ENCODE measurements at places on chromosomes 7 and 10.
A peak's percentile ranks its signal among the peaks of the same experiment; 100 is the strongest.

- peak; percentile 26 for DNase-seq
Measured at GRCh38 chr10:58299580-58299979, 30.6 kb downstream of the CISD1 start.

GRCh38 chr10:34305189-34305588, 509.9 kb downstream of the PARD3 start:
- no peak for DNase-seq

GRCh38 chr10:49371967-49372366, 23.9 kb downstream of the DRGX start:
- DNase-seq, result no peak

DNA sequence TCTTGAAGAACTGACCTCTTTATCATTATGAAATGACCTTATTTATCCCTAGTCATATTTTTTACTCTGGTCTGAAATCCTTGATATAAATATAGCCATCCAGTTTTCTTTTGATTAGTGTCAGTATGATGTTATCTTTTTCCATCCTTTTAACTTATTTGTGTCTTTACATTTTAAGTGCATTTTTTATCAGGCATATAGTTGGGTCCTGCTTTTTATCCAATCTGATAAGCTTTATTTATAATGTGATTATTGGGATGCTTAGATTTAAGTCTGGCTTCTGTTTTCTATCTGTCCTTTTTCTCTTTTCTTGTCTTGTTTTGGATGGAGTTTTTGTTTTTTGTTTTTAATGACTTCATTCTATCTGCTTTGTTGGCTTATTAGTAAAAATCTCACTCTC, 119.2 kb downstream of the ARHGAP22 start:
- no peak for DNase-seq

DNA sequence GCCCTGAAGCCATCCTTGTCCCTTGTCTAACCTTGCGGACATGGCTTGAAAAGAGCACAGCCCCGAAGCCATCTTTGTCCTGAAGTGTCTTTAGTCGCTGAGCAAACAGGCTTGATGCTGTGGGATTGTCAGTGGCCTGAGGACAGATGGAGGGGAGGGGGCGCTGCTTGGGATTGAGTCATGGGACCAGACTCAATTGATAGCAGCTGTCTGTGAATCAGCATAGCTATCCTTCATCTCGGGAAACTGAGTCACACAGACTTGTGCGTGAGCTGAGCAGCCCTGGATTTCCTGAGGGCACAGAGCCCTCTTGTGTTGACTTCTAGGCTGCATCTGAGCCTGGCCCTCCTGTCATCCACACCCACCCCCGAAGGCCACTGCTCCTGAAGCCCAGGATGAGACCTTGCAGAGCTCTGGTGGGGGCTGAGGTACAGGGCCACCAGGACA, 14.4 kb downstream of the MYO1G start:
- DNase-seq, result no peak

DNA sequence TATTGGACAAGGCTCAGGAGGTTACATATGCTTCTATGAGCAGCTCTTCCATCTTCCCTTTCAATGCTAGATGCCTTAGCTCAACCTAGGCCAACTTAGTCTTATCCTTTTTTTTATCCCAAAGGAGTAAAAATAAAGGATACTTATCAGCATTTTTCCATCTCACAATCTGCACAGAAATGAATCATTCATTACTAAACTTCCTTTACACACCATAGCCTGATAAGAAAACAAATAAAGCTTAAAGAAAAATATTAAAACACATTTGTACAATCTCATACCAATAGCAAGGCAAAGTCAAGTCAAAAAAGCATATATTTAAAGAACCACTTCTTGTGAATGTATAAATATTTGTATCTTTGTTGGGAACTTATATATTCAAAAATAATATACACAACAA, 407.4 kb downstream of the GRM8 start:
- no peak for DNase-seq

GRCh38 chr7:78850093-78850740, 603.2 kb downstream of the MAGI2 start:
- DNase-seq, result no peak

DNA sequence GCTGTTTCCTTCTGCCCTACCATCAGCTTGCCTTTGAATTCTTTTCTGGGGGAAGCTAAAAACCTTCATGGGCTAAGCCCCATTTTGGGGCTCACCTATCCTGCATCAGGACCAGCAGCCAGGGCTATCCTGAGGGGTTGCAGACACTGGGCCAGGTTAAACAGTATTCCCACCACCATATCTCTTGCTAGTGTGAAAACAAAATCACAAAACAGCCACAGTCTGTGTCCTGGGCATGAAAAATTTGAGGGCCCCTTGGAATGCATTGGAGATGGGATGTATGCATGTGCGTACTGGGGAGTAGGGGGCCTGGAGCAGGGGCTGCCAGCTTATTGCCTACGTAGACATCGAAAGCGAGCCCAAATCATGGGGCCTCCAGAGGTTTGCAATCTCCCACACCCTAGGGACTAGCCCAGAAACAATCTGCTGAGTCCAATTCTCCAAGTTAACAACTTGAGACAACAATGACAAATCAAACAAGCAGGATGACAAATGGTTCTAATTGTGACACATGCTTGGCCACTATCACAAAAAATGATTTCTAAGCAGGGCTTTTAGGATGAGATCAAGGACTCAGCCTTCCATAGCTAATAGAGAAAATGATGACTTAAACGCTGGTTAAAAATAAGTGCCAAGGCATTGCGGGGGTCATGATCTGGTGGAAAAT, 557.1 kb downstream of the KCNMA1 start:
- DNase-seq, result no peak

- DNase-seq, result no peak
Measured at GRCh38 chr7:137716061-137716460, 130.7 kb downstream of the DGKI start.

GRCh38 chr10:34280599-34281374, 534.3 kb downstream of the PARD3 start:
- no peak for DNase-seq

- no peak for DNase-seq
Measured at GRCh38 chr10:63760034-63760707, 239.0 kb downstream of the REEP3 start.

- no peak for DNase-seq
Measured at GRCh38 chr7:112124061-112124766, 82.0 kb downstream of the DOCK4 start.

DNA sequence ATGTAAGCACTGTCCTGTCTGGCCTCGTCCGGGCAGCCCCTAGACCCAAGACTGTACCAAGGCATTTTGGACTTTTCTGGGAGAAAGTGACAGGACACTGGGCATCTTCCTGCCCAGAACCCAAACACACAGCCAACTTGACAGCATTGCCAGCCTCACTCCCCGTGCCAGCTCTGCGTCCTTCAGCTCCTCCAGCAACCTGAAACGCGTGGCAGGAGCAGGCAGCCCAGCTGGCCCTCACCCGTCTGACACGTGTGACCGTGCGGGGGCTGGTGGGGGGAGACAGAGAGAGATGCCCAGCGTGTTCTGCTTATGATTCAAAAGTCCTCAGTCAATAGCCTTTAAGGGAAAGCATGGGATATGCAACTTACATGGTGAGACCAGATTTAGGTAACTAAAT, 50.3 kb upstream of the SLC29A3 start:
- no peak for DNase-seq

DNA sequence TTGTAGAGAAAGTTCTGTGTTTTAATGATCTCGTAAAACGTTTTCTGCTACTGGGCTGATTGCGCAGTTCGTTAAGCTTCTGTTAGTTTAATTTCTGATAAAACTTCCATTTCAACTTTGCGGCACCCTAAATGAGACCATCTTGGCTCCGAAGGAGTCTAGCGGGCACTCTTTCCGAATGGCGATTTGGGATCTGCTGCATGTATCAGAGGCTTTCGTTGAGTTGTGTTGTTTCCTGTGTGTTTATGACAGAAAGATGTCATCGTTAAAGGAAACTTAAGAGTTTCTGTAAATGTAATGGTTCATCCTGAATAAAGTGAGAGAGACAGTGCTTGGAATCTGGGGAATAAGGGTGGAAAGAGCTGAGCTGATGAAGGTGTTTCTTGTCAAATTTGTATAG, 174.7 kb downstream of the TCF7L2 start:
- no peak for DNase-seq

GRCh38 chr10:87670586-87670985, 10.9 kb downstream of the PAPSS2 start:
- no peak for DNase-seq

- DNase-seq, result no peak
Measured at GRCh38 chr7:157490465-157490912, 153.7 kb downstream of the DNAJB6 start.

DNA sequence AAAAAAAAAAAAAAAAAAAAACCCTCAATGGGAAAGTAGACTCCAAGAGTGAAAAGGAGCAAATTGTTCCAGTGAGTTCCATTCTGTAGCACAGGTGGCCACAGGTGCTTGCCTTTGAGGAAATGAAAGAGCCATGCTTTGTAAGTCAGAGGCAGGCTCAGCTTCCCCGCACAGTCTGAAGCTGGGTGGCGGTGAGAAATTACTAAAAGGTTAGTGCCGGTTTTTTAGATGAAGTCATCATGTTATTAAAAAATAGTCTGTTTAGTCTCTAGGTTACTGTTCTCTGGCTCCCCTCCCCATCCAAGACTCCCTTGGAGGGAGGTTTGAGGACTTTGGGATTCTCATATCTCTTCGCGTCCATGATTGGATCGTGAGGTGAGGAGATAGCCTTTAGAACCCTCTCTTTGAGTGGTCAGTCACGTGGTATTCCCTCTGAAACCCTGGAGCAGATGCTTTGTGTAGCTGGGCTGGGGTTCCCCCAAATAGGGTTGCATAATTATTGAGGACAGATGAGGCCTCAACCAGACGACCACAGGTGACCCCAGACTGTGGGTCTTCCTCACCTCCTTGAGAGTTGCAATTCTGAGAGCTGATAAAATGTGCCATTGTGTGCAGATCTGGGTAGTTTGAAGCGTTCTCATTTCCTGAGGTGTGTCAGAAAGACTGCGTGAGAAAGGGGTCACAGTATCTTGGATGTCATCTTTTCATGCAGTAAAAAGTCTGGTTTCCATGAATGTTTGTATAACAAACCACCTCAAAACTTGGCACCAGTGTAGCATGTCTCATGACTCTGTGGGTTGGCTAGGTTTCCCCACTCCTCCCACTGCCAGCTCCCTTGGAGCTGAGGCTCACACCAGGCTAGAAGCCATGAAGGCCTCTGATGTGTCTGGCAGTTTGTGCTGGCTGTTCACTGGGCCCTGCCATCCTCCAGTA, 27.1 kb downstream of the OGDH start:
- no peak for DNase-seq

- no peak for DNase-seq
Measured at GRCh38 chr10:93386631-93387369, 95.3 kb downstream of the MYOF start.

- no peak for DNase-seq
Measured at GRCh38 chr7:86981127-86981526, 78.3 kb downstream of the ELAPOR2 start.

DNA sequence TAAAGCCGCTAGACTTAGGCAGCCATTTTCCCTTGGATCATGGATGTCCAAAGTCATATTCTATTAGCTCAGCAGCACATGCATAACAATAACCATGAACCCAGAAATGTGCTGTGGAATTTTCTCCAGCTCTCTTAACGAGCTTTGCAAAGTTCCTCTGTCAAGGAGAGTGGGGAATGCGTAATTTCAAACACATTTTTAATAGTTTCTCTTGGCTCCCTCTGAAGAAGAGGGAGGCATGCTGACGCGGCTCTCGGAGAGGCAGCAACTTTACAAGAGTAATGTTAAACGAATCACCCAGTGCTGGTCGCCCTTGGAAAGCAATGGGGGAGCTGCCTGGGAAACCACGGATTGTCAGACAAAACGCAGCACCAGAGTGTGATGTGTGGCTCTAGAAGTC, 114.8 kb downstream of the RAB18 start:
- no peak for DNase-seq

GRCh38 chr10:85026878-85027467, 698.6 kb downstream of the CCSER2 start:
- no peak for DNase-seq
